Stimulated activated CD4-positive, alpha-beta T cell treated with anti-CD3 and anti-CD28 coated beads, TNF-alpha, amount 100 ng/mL, for 48 hours (primary cell): ENCODE measurements at places on chromosomes 13 and 19.

- no peak for DNase-seq
Measured at GRCh38 chr13:77528834-77529500, 6.5 kb upstream of the SCEL start.

DNA sequence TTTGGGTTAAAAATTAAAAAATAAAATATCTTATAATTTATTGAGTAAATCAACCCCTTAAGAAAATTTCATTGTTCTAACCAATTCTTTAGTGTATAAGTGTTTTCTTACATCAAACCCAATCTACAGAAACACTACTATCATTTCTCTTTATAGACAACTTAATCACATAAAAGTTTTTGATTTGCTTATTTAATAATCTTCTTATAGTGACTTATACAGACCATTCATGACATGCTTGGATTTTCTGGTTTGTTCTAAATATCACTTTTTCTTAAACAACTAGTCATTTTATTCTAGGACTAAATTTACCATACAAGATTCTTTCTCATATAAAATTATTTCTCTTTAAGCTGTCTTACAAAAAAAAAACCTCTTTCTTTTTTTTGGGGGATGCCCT lies 27.3 kb upstream of the ZSCAN5A start:
- DNase-seq: no peak

DNA sequence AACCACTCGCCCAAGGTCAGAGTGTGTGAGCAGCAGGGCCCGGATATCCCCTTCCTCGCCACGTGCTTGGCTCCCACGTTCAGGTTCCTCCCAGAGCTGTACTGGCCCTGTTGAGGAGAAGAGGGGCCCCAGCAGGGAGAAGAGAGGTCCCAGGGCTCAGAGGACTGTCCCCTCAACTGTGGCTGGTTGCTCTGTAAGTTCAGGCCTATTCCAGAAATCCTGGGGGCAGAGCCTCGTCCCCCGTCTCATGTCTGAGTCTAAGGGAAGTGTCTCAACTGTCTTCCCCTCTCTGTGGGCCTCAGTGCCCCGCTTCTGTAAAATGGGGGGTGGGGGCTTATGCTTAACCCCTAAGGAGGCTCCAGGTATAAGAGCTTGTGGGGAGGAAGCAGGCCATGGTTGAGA lies 3.9 kb downstream of the PPP5C start:
- no peak for DNase-seq

- no peak for DNase-seq
Measured at GRCh38 chr13:74037762-74038161, 96.4 kb downstream of the KLF12 start.

DNA sequence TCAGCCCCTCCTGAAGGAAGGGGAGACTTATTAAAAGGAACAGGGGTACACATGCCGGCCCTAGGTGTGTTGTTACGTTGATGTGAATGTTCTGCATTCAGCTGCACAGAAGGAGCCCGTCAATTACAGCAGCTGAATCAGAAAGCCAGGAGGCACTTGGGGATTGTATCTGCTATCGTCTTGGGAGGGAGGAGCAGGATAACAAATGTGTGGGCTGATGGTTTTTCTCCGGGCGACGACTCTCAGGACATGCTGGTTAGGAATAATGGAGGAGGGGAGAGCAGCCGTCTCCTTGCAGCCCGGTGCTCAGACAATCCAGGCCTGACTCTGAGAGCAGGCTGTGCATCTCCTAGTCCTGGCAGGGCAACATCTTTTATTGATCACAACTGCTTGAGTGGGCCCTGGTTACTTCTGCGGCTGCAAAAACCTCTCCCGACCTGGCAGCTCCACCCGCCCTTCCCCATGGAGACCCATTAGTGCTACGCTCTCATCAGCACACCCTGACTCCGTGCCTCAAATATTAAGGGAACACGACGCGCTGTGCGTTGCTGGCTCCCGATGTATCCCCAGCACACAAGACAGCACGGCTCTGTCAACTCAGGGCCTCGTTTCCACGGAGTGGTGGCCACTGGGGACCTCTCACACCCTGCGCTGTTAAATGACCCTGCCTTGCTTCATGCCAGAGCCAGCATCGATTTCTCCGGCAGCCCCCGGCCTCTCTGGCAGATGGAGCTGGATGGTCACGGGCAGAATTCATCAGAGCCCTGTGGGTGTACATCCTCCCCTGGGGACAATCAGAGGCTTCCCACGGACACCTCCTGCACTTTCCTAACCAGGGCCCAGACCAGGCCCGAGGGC lies 25.3 kb downstream of the PEPD start:
- no peak for DNase-seq

- no peak for DNase-seq
Measured at GRCh38 chr13:25607096-25607495, 235.3 kb downstream of the ATP8A2 start.

DNA sequence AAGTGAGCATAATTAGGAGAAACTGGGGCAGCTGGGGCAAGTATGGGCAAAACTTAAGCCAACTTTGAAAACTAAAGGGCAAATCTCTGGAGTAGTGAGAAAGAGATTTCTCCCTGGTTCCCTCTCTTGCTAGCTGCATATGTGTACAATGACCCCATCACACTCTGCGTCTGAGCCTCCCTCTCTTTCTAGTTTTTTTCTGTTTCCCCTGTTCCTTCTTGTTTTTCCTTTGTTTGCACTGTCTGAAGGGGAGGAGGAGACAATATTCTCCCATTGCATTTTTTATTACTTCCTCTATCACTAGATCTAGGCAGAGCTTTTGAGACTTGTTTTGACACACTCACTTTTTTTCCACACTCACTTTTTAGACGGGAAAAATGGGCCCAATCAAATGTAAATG lies 11.2 kb upstream of the CLDN10 start:
- DNase-seq: no peak

- no peak for DNase-seq
Measured at GRCh38 chr13:29429286-29429900, 166.1 kb downstream of the SLC7A1 start.

DNA sequence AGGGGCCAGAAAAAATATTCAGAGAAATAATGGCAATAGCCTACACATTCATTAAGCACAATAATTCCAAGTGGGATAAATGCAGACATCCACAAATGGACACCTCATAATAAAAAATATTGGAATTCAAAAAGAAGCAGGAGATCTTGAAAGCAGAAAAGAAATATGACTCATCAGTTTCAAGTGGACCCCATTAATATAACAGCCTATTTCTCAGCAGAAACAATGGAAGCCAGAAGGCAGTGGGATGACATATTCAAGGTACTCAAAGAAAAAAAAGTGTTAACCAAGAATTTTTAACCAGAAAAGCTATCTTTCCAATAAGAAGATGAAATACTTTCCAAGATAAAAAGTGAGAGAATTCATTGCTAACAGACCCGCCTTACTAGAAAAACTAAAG lies 48.4 kb upstream of the CYP2A13 start:
- DNase-seq: no peak
